Ammon's horn (tissue), 1 donor: ENCODE measurements at places on chromosomes 16 and 17.

DNA sequence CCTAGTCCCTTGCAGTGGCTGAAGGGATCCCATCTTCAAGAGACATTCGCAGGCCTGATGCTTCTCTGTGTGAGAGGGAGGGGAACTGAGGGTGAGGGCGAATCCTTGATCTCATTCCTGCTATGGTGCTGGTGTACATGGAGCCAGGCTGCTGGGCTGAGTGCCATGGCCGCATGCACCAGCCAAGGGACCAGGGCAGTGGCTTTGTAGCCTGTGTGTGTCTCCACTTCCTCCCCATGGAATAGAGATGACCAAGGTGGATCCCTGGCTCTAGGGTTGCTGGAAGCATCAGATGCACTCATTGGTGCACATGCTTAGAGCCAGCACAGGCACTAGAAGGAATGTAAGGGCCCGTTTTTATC lies 195.0 kb downstream of the FOXL1 start:
- DNase-seq = no peak

DNA sequence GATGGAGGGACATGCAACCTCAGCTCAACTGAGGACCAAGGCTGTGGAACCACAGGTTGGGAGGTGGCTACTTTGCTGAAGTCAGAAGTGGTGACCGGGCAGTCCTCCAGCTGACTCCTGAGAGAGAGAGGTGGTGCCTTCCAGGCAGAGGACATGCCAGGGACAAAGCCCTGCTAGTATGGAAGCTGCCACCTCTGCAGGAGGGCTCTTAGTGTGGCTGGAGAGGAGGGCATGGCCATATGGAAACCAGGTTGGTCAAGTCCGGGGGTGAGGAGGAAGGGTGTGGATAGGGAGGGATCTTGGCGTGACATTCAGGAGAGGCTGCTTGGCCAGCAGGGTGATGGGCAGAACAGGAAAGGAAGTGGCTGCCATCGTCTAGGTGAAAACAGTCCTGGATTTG lies 5.7 kb downstream of the C16orf86 start:
- no peak for DNase-seq

- peak; percentile 76 for DNase-seq
Observed at GRCh38 chr16:50282010-50282538, 15.7 kb downstream of the ADCY7 start.

- DNase-seq = no peak
Observed at GRCh38 chr17:65914784-65915342, 277.1 kb downstream of the CEP112 start.

- no peak for DNase-seq
Observed at GRCh38 chr16:80023865-80024264, 423.3 kb upstream of the MAF start.

GRCh38 chr16:49858200-49859124 lies 2.5 kb upstream of the ZNF423 start:
- DNase-seq = peak; percentile 40

DNA sequence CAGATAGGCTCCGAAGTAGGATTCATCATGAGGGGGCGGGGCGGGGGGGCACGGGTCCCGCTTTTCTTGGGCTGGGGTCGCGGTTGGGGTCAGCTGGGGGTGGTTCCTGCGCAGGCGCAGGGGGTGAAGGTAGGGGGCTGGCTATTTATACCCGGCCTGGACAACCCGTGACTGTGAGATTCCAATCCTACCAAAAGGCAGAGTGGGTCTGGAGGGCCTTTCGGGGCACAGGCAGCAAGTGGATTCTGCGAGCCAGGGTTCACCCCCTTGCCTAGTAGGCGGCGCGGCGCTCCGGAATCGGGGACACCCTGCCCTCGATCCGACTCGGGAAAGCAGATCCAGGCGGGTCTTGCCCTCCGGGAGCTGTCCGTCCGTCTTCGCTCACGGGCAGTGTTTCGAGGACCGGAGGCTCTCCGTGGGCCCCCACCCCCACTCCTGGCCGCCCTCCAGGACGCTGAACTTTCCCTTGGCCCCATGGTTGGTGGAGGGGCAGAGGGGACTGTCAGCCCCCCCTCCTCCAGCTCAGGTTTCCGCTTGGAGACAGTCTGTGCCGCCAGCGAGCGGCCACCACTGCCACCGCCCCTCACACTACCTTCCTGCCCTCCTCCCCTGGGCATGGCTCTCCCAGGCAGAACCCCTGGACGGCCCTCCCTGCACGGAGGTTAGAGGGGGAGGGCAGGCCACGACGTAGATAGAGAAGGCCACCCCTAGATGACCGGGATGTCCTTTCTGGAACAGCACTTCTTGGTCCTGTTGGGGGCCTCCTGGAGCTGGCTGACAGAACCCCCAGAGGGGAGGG lies 634 bp downstream of the SLC2A4 start:
- no peak for DNase-seq

DNA sequence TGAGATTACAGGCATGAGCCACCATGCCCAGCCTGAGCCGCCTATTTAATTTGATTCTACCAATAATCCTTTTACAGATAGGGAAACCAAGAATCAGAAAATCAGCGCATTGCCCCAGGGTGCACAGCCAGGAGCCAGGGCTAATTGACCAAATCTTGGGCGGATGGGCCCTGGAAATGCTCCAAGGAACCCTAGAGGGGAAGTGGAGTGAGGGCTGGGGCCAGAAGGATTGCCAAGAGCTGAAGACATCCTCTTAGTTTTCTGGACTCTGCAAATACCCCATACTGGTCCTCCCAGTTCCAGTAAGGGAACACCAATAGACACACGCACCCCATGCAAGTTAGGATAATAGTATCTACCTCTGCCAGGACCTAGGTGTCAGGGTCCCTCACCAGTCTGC lies 3.8 kb downstream of the FHOD1 start:
- no peak for DNase-seq

DNA sequence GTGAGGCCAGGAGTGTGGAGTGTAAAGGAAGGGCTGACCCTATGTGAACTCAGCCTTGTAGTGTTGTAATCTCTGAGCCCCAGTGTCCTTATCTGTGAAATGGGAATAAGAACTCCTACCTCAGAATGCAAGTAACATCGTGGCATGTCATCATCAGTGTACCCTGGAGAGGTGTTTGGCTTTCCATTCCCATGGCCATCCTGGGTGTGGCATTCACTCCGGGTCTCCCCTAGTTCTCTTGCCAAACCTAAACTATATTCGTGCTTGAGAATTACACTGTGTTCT lies 1.9 kb downstream of the NXPH3 start:
- DNase-seq = no peak

DNA sequence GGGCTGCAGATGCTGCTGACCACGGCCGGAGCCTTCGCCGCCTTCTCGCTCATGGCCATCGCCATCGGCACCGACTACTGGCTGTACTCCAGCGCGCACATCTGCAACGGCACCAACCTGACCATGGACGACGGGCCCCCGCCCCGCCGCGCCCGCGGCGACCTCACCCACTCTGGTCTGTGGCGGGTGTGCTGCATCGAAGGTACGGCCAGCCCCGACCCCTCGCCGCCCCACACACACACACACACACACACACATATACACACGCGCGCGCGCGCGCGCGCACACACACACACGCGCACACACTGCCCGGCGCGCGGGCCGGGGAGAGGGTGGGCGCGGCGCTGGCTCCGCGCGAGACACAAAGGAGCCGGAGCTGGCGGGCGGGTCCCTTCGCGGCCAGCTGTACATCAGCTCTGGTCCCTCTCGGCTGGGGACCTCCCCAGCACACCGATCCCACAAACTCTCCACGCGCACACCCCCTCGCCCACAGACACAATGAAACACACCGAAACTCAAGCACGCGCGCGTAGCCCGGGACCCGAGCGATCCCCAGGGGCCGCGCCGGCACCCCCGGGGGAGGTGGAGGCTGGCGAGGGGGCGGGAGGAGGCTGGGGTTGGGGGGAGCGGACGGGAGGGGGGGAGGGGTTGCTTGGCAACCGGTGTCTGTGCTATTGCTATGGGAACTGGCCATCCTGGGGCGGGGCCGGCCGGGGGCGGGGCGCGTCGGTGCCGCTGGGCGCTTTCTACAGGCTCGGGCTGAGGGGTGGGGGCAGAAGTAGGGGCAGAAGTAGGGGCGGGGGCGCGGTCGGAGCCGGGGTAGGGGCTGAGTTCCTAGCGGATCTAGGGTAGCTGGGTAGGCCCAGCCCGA lies 658 bp downstream of the CACNG4 start:
- DNase-seq = no peak

- DNase-seq = no peak
Observed at GRCh38 chr16:73434621-73435020, 386.7 kb upstream of the ZFHX3 start.

DNA sequence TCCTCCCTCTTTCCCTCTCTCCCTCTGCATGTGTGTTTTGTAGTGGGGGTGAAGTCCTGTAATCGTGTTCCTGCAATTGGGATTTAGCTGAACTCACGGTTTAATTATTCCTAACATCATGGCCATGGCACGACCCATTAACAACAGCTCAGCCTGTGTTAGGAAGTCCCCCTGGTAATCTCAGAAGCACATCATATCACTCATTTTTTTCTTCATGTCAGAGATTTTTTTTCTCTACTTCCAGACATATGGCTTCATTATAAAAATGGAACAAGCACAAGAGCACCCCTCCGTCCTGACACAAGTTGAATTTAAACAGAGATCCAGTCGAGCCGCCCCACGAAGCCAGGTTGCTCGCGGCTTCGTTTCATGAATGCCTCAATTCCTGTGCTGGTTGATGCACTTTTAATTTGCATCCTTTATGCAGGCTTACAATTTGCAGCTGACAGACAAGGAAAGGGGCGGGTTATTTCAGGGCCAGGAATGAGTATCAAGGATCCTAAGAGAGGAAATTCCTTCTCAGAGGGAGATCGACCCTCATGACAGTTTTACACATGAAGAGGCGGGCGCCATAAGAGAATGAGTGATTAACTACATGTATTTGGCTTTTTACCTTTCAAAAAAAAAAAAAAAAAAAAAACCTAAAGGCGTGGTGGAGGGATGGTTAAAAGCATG lies 192.9 kb downstream of the MAF start:
- no peak for DNase-seq

DNA sequence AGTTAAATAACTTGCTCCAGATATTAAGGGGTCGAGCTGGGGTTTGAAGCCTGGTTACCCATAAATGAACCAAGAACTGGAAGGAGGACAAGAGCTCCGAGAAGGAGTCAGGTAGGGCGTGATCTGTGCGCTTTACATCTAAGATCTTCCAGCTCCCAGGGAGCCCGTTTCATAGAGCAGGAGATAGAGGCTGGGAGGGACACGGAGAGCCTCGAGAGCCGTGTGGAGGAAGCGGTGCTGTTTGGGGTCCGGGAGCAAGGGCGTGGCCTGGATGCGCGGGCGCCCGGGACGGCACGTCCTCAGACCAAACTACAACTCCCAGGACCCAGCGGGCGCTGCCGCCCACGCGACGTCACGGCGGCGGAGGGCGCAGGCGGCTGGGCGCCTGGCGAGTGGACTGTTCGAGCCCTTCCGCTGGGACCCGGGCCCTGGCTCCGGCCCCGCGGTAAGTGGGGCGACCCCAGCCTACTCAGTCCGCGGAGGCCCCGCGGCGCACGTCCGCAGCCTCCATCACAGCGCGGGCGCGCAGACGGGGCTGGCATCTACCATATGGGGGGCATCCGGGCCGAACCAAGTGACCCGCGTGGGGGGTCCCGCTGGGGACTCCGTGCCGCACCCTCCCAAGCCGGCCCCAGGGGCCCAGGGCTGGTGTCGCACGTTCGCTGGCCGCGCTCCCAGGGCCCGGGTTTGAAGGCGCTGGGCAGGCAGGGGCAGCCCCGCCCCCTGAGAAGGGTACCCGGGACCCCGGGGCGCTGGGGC lies at the start of gene BCKDK:
Gene BCKDK (plus strand): TSS at position 352 of the 759 bp plus-strand sequence. CDS start 838 bp downstream, outside the sequence.
- DNase-seq = peak; percentile 86
